Activated naive CD4-positive, alpha-beta T cell treated with anti-CD3 and anti-CD28 coated beads, Interleukin-2, amount 50 U/mL, for 72 hours (primary cell): ENCODE measurements at places on chromosomes 7 and 10. TPM values are rescaled to one million over a fixed set of nuclear protein-coding genes. Genes with fewer than 3 reads are reported as not detected.

GRCh38 chr7:82616059-82616728 is 172.6 kb upstream of the CACNA2D1 start:
- DNase-seq: no peak

GRCh38 chr7:116862951-116863670 is 724 bp downstream of the CAPZA2 start:
- peak; percentile 22 for DNase-seq

- no peak for DNase-seq
Observed at GRCh38 chr10:76033457-76034196, 602.2 kb downstream of the LRMDA start.

The GIMAP2 gene
- 56.5 TPM for total RNA-seq

GRCh38 chr10:69332278-69333010 is 54.1 kb downstream of the HK1 start:
- DNase-seq: no peak

DNA sequence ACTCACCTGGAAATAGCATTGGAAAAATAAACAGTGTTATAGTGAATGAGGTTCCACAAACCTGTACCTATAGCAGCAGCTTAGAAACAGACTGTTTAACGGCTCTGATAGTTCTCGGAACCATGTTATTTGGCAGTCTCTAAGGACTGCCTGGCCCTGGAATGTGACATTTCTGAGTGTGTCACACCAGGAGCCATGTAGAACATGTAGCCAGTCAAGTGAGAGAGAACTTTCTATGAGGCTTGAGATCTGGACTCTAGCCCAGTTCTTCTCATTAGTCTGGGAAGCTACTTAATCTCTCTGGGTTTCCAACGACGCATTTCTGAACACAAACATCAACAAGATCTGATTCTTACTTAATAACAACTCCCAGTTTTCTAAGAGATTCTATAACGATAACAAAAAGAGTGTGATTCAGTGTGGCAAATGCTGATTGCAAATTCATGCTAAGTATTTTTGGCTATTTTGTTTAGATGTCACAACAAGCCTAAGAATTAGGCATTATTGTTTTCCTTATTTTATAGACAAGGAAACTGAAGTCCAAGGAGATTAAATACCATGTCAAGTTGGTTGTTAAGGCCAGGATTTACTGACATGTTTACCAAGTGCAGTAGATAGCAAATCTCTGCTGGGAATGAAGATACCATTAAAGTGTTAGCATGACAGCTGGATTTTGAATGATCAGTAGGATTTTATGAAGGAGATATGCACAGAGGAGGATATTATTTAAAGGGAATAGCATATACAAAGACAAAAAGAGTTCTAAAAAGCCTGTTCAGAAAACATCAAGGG is 47.2 kb downstream of the APBB1IP start:
- no peak for DNase-seq

GRCh38 chr10:80567292-80567691 is 29.6 kb downstream of the SH2D4B start:
- DNase-seq: no peak

GRCh38 chr7:69893906-69894305 is 295.6 kb downstream of the AUTS2 start:
- no peak for DNase-seq

DNA sequence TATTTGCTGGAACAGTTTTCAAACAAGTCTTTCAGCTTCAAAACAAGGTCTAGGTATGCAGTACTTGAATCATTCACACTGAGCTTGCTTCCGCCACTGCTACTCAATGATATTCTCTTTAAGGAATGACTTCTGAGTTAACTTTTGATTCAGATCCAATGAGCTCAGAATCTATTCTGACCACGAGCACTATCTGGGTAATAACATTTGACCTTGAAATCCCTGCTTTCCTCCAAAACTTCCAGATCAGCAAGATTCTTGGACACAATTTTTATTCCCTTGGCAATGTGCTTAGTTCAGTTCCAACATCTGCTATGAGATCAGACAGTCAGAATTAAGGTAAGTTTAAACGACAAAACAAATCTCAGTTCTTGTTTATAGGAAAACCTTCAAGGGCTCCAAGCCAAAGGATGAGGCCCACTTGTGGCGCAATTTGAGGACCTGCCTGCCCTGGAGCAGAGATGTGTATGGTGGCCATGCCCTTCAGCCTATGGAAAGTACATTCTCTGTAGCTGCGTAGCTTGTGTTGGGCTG is 87.2 kb downstream of the RNF216 start:
- no peak for DNase-seq

- DNase-seq: no peak
Observed at GRCh38 chr7:100396421-100396982, 23.2 kb downstream of the PILRA start.

DNA sequence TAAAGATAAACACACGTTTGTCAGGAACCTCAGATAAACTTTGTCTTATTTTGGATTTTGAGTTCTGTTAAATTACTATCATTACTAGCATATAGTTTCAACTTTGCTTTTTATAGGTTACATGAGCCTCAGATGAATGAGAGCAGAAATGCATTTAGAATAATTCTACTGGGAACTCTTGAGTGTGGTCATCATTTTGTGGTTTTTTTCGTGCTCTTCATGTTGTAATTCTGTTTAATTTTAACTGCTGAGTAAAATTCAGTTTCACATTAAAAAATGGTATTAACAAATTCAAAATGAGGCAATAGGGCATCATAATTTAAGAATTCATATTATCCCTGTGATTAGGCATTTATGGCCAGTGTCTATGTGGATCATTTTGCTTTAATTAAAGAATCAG is 72.9 kb downstream of the GNAI1 start:
- DNase-seq: no peak

The LIPA gene
- total RNA-seq: 24.1 TPM

The ZNF736 gene
- 27.8 TPM for total RNA-seq

The AUTS2 gene
- total RNA-seq: 2.2 TPM

The CNNM1 gene
- 2.2 TPM for total RNA-seq

DNA sequence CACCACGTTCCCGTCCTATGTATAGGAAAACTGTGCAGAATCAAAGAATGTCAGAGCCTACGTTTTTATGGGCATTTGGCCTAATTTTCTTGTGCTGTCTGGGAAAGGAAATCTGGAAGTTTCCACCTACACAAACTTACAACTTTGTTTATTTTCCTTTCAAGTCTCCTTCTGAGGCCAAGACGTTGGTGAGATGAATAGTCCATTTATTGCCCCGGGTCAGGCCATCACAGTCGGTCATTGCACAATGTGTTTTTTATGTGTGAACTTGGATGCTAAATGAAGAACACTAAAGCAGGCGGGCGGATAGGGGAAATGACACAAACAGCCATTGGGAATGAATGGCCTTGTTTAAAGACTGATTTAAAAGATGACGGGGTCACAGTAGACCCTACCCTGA is 38.6 kb downstream of the TRIL start:
- DNase-seq: no peak

- DNase-seq: no peak
Observed at GRCh38 chr10:1468811-1469210, 268.5 kb downstream of the ADARB2 start.
